ENCODE measurements at places on chromosomes 6 and 20.

GRCh38 chr20:34222208-34222607 is 19.0 kb upstream of the ASIP start:
- no peak for DNase-seq

GRCh38 chr20:58023346-58023745 is 205.1 kb downstream of the ANKRD60 start:
- DNase-seq: no peak

GRCh38 chr20:58017231-58017969 is 211.1 kb downstream of the ANKRD60 start:
- no peak for DNase-seq

GRCh38 chr20:47652794-47653193 is 132.5 kb downstream of the SULF2 start:
- no peak for DNase-seq

- DNase-seq: no peak
Measured at GRCh38 chr6:44636561-44637248, 249.2 kb downstream of the CDC5L start.

- DNase-seq: no peak
Measured at GRCh38 chr6:97009781-97010492, 85.4 kb downstream of the KLHL32 start.

DNA sequence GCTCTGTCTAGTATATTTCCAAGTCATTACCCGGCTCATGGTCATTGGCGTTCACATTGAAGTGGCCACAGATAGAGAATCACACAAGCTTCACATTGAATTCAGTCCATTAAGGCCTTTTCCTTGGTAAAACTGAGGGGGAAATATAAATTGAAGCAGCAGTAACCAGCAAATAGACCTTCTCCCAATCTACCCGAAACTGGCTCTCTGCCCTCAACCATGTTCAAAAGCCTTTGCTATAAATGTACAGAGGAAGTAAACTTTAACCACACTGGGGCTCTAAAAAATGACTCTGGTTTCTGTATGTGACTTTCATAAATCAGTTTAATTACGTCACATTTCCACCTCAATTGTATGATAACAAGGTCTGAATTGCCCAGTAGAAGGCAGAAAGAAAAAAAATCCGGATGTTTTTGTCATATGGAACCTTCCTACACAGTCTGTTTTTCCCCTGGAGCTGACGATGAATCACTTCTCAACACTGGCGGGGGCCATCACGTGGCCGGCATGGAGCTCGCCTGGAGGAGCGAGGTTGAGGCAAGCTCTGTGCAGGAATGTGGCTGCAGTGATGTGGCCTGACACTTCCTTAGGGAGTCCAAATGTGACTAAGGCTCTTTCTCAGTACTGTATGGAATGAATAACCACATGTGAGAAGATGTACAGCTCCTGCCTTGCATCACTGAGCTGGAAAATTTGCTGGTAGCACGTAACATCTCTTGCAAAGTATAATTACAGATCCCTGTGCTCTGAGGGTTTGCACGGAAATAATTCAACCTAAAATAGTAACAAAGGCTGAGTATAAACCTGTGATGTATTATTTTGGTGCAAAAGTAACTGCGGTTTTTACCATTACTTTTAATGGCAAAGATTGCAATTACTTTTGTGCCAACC is 58.6 kb upstream of the SNX9 start:
- DNase-seq: peak; percentile 58

DNA sequence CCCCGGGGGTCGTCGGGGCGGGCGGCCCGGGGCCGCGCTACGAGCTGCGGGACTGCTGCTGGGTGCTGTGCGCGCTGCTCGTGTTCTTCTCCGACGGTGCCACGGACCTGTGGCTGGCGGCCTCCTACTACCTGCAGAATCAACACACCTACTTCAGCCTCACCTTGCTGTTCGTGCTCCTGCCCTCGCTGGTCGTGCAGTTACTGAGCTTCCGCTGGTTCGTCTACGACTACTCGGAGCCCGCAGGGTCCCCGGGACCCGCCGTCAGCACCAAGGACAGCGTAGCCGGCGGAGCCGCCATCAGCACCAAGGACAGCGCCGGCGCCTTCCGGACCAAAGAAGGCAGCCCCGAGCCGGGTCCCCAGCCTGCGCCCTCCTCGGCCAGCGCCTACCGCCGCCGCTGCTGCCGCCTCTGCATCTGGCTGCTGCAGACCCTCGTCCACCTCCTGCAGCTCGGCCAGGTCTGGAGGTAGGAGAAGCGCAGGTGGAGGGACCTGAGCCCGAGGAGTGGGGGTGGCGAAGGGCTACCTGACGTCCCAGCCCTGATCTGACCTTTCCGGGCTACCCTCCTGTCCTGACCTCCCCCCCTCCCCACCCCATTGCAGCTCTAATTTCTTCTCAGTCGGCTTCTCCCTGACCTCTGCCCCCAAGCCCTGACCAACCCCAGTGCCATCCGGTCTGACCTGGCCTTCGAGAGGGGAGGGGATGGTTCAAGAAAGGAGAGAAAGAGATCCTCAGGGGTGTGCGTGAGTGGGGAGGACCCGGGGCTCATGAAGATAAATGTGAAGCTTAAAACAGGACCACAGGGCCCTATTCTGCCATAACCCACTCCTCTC is 558 bp downstream of the XKR7 start:
- peak; percentile 51 for DNase-seq

GRCh38 chr6:45698046-45698445 is 317.6 kb downstream of the CLIC5 start:
- no peak for DNase-seq

- no peak for DNase-seq
Measured at GRCh38 chr6:25981568-25982263, 19.1 kb downstream of the TRIM38 start.

- DNase-seq: no peak
Measured at GRCh38 chr6:55497694-55498093, 81.3 kb downstream of the HMGCLL1 start.

- DNase-seq: peak; percentile 37
Measured at GRCh38 chr6:27312146-27312949, at the start of gene POM121L2. Gene POM121L2, minus strand, starts transcription at chr6:27312273. Its CDS starts 103 bp downstream, at chr6:27312170.

DNA sequence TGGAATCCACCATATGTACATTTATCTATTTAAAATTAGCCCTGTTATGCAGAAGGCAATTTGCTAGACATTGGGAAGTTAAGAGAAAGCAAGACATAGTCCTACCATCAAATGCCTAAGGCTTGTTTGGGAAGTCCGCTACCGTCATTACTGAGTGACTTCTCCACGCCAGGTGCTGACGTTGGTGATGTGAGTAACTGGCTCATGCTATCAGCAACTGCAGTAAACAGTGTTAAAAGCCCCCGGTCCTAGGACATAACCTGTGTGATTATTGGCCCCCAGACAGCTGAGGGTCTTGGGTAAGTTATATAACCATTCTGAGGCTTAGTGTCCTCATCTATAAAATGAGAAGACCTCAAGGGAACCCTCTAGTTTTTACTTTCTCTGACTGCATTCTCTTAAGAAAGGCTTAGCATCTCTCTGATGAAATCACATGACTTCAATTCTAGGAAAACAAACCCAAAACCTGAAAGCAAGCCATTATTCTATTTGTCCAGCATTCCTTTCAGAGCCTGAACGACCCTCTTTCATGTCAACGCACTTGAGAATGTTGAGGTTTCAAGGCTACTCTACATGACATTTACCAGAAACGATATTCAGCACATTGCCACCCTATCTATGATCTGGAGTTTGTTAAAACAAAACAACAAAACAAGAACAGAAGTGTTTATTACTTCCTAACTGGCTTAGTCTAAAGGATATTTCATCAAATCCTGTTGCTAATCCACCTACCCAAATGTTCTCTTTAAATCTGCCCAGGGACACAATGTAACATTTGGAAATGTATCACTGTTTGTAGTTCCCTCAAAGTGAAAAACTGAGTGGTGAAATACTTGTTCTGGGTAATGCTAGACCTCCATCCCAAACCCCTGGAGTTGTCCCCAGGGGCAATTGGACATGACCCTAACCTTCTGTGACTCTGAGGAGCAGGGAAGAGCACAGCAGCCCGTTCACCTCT is 133.8 kb downstream of the BTBD3 start:
- DNase-seq: no peak

GRCh38 chr6:17281497-17282481 is 628 bp downstream of the RBM24 start:
- no peak for DNase-seq

DNA sequence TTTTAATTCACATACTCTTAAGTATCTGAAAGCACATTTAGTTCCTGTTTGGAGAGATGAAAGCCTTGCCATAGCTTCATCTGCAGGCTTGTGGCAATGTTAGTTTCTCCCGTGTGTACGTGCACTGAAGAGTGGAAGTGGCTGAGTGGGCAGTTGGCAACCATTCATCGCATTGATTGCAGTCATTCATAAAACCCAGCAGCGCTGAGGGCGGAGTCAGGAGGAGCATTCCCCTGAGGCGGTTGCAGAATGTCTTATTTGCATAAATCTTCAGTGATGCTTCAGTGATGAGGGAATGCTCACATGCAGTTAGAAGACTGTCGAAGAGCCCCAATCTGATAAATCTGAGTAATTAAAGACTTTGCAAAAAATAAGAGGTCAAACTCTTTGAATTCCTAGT is 79.1 kb downstream of the RIMS1 start:
- no peak for DNase-seq

All from activated naive CD4-positive, alpha-beta T cell (primary cell).